ENCODE measurements at places on chromosomes 1 and 21. TPM values are rescaled to one million over a fixed set of nuclear protein-coding genes. Genes with fewer than 3 reads are reported as not detected.

DNA sequence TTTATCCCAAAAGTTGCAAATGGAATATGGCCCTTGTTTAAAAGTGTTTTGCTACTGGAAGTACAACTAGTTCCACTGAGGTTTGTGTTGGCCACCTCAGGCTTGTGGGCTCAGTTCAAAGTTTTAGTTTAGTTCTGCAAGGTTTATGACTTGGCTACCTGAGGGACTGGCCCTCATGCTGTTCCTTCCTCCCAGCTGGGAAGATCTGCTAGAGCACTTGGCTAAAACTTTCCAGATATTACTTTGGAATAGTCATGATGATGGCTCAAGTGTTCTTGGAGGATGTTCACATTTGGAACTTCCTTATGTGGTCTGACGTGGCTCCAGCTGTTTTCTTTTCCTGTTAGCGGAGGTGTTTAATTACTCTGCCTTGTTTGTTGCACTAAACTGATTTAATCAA is 110.2 kb upstream of the IVNS1ABP start:
- no peak for DNase-seq

DNA sequence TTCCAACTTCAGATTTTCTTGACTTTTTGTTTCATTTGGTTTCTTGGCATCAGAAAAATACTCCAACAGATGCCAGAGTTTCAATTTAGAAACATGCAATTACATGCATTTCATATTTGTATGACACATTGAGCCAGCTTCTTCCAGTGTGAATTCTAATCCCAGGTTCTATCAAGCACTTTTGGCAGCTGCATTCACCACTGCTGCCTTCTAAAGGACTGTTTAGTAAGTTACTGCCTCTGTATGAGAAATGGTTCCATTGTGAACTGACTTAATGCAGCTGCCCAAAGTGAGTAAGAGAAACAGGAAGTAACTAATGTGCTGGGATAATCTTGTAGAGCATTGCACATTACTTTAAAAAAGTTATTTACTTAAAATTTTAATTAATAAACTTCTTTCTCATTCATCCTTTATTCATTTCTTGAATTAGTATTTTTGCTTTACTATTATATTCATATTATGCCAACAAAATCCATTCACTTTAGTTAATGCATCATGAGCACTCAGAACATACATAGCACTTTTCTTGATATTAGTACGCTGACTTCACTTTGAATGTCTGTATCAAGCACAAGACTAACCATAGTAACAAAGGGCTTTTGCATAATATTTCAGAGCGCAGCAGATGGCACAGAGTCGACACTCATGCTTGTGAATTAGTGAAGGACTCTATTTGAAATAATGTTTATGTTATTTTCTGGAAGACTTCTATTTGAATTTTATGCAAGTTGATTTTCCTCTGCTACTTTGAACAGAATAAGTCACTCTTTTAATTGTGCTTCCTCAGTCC is 9.8 kb downstream of the RGS18 start:
- DNase-seq, result peak; percentile 80

NR1I3 gene
- total RNA-seq, result not detected

DNA sequence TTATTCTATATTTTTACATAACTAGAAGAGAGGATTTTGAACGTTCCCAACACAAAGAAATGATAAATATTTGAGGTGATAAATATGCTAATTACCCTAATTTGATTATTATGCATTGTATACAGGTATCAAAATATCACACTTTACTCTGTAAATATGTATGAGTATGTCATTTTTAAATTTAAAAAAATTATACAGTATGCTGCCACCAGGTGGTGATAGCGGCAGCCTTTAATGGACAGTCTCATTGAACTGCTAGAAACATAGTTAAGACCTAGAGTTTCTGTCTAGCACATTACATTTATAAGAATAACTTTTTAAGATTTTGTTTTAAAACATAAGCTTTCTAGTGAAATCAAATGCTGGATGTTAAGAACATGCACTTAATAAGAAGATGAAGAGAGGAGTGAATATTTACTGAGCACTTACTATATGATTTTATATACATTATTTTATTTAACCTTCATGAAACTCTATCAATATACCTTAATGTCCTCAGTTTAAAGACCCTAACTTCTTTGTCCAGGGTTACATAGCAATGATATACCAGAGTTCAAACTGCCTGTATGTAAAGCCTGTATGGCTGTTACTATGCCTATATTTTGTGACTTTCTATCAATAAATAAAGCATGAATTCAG is 207.1 kb downstream of the NUF2 start:
- DNase-seq, result peak; percentile 55

FGR gene
- total RNA-seq, result not detected

DNA sequence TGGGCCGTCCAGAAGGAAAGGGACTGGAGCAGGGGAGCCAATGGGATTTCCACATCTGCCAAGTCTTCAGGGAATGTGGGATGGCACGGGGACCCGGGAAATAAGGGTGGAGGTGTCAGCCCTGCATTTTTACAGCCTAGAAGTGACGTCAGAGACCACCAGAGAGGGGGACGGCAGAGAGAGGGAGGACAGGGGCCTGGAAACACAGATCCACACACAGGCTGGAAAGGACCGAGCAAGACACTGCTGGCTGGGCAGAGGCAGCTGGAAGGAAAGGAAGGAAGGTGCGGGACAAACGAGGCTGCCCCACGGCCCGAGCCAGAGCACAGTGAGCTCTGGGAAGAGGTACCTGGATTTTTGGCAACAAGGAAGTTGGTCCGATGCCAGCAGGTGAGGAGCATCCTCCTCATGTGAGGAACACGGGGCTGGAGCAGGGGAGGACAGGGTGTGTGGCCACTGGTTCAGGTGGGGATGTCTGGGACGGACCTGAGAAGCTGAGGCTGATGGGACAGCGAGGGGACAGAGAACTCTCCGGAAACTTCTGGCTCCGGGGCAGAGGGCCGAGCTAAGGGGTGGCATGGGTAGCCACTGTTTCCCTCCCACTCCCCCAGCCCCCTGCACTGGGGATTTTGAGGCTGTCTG is 138.3 kb downstream of the PGBD5 start:
- no peak for DNase-seq

DNA sequence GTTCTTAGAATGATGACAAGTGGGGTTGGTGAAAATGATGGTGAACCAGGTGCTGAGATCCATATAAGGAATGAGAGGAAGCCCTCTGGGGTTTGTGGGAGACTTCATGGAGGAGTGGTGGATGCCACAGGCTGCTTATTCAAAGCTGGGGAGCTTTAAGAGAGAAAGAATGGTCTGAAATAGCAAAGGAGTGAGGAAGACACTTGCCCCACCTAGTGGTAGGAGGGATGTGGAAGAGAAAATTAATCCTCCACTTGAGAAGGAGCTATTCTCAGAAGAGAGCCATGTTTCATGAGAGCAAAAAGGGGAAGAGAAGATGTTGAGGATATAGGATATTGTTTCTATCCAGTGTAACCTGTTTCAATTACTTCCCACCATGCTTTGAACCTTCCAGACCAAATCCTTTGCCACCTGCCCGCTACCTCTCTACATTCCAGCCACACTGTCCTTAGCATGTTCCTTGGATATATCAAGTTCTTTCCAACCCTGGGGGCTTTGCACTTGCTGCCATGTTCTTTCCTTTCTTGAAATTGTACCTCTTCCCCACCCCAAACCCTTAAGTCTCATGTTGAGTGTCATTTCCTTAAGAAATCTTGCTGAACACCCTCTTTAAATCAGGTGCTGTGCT is 19.6 kb upstream of the ZNF648 start:
- DNase-seq, result peak; percentile 52

DNA sequence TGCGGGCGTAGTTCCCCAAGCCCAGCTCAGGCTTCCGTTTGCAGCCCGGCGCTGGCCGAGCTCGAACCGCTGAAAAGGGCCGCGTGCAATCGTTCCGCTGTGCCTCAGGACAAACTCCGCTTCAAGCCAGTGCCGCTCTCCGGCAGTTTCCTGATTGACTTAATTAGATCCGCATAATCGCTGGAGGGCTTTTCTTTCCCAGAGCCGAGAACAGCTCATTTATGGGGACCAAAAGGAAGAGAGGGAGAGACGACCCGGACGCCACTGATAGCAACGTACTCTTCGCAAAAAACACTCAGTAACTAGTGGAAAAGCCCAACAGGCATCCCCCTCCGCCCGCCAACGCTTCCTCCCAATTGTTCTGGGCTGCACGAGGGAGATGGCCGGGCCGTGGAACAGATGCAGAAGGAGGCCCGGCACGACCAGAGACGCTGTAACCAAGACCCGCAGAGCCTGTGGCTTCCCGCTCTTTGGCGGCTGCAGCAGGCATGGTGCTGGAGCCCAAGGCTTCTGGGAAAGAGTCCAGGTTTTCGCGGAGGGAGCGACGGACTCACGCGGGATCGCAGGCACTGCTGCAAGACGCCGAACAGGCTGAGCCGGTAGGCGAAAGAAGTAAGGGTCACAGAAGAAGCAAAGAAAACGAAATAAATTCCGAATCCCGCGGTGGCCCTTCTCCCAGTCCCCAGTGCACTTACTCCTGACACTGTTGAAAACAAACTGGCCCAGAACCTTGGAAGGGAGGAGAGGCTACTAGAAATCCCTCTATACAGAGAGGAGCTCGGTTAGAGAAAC is 3.6 kb upstream of the FOXD2 start:
- DNase-seq, result peak; percentile 76

KRTAP7-1 gene
- total RNA-seq, result not detected

DNA sequence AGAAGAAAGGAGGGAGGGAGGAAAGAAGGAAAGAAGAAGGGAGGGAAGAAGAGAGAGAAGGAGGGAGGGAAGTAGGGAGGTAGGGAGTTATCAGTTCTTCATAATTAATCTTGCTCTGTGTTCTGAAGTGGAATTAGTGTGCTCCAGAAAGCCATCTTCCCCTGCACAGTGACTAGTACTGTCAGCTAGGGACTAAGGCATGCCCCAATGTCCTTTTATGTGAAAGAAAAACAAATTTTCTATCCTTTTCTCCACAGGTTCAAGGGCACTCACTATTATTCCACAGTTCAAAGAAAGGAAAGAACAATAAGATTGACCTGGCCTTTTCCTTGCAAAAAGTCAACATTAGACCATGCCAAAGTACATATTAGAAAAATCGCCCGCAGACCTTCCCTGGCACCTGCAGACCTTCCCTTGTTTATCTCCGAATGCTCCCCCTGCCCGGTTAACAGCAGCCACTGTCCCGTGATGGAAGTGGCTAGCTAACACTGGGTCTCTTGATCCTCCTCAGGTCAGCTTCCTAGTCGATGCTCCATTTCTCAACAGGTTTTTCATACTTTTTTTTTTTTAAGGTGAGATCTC is 107.2 kb upstream of the EDEM3 start:
- no peak for DNase-seq

CFAP45 gene
- 0.27 TPM for total RNA-seq

CYP4A11 gene
- total RNA-seq, result not detected

GRCh38 chr1:213051881-213052202 is 801 bp downstream of the RPS6KC1 start:
- DNase-seq, result no peak

DNA sequence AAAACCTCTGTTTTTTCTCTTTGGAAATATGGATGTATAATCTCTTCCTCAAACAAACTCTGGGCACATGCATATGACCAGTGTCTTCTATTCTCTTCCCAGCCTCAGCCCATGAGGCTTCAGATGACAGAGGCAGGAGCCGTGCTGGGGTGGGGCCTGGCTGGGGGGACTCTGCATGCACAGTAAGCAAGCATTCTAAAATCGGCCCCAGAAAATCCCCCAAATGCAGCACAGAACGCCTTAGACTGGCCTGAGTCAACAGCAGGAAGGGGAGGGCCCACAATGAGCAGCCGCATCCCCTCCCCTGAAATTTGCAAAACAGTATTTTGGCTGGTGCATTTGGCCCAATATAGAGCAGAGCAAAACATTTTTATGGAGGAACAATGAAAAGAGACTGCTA is 47.8 kb downstream of the ITPKB start:
- DNase-seq, result no peak

GRCh38 chr1:114235960-114236359 is 82.3 kb upstream of the SYT6 start:
- DNase-seq, result no peak

GRCh38 chr1:78468521-78468920 is 22.3 kb upstream of the PTGFR start:
- no peak for DNase-seq

DNA sequence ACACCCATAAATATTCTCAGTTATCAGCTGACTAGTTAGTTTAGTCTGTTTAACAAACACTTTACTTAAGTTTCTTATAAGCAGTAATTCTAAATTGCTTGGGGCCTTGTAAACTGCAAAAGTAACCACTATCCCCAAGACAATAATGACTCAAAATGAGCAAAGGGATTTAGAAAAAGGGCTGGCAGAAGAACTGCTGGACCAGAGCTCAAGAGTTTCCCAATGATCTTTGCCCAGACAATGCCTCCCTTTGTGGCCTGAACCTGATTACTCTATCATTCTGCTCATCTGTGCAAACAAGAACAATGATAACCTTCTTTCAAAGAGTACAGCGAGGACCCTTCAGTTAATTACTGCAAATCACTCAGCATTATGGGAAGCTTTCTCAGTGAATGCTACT is 123.5 kb downstream of the TIAM1 start:
- DNase-seq, result peak; percentile 73

DNA sequence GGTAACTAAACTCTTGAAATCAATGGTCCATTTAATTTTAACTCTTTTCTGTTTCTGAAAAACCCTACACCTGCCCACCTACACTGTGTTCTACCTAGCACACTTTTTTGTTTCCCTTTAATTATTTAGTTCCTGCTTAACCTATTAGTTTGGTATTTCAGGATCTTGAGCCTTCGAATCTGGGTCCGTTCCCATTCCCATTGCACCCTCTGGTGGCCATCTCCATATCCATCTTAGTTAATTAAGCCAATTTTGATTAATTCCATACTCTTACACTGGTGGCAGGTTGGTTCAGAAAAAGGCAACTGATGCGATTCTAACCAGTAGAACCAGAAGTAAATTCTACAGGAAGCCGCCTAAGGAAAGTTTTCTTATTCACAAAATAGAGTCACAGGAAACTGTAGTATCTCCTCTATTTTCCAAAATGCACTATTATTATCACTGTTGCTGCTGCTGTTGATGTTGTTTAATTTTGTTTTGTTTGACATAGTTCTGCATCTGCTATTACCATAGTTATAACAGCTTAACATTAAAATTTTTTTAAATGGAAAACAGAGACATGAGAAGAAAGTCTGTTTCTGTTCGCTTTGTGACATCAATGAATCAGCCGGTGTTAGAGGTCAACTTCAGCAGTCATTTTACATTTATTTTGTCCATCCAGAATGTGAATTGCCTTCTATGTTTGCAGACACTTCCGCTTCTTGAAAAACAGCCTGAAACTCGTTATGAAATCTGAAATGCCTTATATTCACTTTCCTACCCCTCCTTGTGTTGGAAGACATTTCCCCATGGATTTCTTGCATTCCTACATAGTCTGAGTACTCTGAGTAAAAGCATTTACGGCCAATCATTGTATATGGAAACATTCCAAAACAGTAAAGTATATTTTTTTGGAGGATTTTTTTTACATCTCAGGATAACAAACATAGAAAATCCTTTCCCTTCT is 115.5 kb upstream of the NCAM2 start:
- peak; percentile 22 for DNase-seq

GRCh38 chr1:241357366-241358340 is 648 bp upstream of the RGS7 start:
- DNase-seq, result peak; percentile 12

GRCh38 chr1:162094271-162094670 is 24.8 kb downstream of the NOS1AP start:
- DNase-seq, result no peak

KIF17 gene
- 3.0 TPM for total RNA-seq

- no peak for DNase-seq
Observed at GRCh38 chr1:84145068-84145467, 997 bp downstream of the PRKACB start.

RNU1-2 gene
- 2,882 TPM for total RNA-seq

- no peak for DNase-seq
Observed at GRCh38 chr1:81115422-81115821, 685.3 kb upstream of the ADGRL2 start.

NKAIN1 gene
- total RNA-seq, result 0.36 TPM

- DNase-seq, result no peak
Observed at GRCh38 chr1:237258871-237259270, 216.9 kb downstream of the RYR2 start.

All from fibroblast of the aortic adventitia (primary cell).